NCI-H2081 (cell line): ENCODE measurements at places on chromosomes 12 and 14.

- no peak for DNase-seq
Measured at GRCh38 chr12:3725388-3726115, 27.4 kb downstream of the CRACR2A start.

- no peak for DNase-seq
Measured at GRCh38 chr12:21771311-21771710, 3.2 kb downstream of the KCNJ8 start.

GRCh38 chr12:60842181-60842580 is 1246.4 kb downstream of the SLC16A7 start:
- no peak for DNase-seq

- no peak for DNase-seq
Measured at GRCh38 chr14:59356312-59356711, 108.9 kb downstream of the GPR135 start.

- no peak for DNase-seq
Measured at GRCh38 chr12:45665941-45666340, 63.6 kb upstream of the ARID2 start.

DNA sequence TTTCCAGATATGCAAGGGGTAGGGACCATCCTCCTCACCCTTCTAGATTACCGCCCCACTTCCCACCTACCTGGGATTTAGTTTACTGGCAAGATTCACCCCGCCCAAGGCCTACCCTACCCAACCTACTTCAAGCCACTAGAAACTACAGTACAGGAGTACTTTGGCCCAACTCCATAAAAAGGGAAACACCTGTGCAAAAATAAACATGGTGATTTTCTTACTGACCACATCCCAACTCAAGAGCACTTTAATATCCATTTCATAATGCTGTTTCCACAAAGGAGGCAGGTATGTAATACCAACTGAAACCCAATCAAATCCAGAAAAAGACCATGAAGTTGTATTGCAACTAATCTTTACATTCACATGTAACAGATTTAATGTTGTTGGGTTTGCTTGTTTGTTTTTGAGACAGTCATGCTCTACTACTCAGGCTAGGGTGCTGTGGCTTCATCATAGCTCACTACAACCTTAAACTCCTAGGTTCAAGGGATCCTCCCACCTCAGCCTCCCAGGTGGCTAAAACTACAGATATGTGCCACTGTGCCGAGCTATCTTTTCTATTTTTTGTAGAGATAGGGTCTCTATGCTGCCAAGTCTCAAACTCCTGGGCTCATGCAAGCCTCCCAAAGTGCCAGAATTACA is 41.7 kb upstream of the RAP1B start:
- DNase-seq, result no peak

- DNase-seq, result no peak
Measured at GRCh38 chr12:13777374-13777773, 204.0 kb downstream of the GRIN2B start.

DNA sequence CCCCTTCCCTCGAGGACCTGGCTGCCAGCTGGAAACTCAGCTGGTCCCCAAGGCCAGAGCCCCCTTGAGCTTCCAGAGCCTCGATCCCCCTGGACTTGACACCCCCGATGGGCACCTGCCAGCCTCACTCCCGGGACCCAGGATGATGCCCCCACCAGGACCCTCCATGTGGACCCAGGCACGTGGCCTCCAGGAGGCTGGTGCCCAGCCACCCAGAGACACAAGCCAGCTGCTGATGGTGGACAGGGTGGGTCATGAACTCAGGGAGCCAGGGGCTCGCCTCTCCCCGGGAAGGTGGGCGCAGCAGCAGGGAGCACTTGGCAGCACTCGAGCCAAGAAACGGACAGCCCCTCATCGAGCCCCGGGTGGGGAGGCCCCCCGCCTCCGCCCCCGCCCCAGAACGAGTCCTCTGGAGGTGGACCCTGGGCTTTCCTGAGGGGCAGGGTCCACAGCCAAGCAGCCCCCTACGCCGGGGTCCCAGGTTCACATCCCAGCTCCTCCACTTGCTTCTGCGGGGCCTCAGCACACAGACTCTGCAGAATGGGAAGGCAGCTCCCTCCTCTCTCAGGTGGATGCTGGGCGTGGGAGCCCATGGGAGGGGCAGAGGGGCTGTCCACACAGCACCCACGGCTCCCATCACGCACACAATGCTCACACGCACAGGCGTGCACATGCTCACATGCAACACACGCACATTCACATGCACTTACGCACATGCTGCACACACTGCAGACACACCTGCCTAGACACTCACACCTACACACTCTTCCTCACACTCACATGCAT is 12.1 kb downstream of the C14orf180 start:
- DNase-seq, result no peak

DNA sequence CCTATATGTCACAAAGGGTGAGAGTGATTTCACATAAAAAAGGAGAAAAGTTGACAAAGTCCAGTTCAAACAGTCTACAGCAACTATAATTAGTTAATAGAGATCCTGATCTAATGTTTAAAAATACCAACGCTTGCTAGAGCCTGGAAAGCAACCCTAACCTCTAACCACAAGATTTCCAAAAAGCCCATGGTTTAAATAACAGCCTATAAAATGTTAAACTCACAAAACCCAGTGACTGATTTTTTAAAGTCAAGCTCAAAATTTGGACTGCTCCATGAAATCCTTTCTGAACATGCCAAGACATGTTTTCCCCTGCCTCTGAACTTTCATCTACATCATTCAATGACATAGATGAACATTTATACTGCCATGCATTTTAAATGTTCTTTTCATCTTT is 81.6 kb downstream of the PLEKHG7 start:
- no peak for DNase-seq

DNA sequence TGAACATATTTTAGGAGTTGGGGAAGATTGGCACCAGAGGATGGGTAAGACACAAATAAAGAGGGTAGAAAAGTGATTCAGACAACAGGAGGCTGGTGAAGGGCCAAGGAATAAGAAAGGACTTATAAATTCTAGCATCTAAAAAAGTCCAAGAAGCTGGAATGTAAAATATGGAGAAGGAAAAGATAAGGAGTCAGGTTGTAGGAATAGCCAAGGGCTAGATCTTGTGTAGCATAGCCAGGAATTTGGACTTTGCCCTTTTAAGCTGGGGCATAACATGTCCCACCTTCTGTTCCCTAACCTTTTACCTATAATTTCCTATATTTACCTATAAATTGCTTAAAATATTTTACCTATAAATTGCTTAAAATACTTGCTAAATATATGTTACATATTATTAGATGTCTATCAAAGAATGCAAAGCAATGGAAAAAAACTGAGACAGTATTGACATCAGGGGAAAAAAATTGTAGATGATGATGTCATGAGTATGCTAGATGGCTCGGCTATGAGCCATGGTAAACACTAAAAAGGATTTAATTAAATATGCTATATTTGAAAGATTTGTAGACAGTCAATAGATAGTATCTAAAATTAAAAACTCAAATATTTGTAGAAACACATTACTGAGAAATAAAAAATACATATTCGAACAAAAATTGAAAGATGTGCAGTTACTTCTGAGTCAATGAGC is 99.7 kb upstream of the PLEKHG7 start:
- DNase-seq, result no peak

DNA sequence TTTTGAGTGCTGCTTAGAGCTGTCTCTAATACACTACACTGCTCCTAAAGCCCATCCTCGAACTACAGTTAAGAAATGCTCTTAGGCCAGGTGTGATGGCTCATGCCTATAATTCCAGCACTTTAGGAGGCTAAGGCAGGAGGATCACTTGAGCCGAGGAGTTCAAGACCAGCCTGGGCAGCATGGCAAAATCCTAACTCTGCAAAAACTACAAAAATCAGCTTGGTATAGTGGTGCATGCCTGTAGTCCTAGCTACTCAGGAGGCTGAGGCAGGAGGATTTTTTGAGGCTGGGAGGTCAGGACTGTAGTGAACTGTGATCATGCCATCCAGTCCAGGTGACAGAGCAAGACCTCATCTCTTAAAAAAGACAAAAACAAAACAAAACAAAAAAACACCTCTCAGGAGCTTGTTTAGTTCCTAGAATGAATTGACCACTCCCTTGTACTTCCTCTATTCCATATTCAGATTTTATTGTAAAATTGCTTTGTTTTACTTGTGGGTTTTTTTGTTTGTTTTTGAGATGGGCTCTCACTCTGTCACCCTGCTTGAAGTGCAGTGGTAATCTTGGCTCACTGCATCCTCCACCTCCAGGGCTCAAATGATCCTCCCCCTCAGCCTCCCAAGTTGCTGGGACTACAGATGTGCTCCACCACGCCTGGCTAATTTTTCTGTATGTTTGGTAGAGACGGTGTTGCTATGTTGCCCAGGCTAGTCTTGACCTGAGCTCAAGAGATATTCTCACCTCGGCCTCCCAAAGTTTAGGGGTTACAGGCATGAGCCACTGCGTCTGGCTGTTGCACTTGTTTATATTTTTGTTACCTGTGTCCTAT is 13.6 kb downstream of the MDM2 start:
- DNase-seq, result no peak

DNA sequence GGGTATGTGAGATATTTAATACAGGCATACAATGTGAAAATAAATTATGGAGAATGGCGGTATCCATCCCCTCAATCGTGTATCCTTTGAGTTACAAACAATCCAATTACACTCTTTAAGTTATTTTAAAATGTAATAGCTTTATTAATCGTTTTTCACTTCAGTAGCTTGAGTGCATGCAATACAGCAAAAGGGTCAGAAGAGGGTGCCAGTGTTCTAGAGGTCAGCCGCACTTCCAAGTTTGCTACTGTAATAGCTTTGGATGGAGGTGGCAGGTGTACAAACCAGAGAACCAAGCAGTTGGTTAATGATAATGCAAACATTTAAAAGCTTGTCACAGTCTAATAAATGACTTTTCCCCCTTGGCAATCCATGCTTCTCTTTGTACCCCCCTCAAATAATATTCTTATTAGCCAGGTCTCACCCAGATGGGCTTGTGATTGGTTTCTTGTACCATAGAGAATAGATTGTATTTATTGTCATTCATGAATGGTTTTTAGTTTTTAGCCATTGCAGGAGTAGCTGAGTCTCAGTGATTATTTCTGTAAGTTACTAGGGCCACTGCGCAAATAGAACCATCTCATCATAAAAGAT is 127.0 kb downstream of the ERC1 start:
- DNase-seq, result peak; percentile 87

GRCh38 chr14:96016501-96017160 is 22.5 kb upstream of the C14orf132 start:
- peak; percentile 79 for DNase-seq

DNA sequence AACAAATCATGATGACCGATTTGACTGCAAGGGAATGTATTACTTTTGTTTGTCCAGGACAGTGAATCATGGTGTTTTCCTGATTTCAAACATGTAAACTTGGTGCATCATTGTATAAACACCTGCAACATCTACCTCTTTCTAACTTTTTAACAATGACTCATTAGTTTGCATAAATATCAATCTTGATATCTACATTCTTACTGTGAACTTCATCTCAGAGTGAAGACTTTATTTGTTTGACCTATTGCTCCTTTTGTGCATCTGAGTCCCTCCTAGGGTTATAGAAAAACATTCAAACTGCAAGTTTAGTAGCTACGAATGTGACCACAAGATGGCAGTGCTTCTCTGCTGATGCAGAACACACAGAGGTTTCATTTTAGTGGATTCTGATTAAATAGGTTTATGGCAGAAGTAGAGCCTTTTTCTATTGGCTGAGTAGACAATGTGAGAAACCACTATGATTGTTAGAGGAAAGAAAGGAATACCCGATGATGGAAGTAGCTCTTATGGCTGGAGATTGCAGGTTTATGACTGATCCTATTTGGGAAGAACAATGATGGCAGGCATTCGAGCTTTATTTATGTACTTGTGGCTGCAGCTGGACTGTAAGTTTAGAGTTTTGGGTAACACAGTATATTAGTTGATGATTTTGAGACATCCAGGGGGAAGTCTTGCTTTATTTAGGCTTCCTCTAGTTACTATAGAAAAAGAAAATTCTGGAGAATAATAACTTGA is 244.2 kb upstream of the OR4E1 start:
- DNase-seq, result peak; percentile 34

GRCh38 chr12:3076730-3077571 is at the start of gene TSPAN9:
Gene TSPAN9 (plus strand): TSS chr12:3077379. CDS start chr12:3201194, 123,815 bp downstream.
- peak; percentile 65 for DNase-seq

DNA sequence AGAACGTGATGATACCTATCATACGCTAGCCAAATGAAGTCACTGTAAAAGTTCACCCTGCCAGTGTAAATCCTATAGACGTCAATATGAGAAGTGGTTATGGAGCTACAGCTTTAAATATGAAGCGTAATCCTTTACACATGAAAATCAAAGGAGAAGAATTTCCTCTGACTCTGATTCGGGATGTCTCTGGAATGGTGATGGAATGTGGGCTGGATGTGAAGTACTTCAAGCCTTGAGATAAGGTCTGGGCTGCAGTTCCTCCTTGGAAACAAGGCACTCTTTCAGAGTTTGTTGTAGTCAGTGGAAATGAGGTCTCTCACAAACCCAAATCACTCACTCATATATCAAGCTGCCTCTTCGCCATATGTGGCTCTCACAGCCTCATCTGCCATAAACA is 53.1 kb upstream of the NAP1L1 start:
- DNase-seq, result no peak

DNA sequence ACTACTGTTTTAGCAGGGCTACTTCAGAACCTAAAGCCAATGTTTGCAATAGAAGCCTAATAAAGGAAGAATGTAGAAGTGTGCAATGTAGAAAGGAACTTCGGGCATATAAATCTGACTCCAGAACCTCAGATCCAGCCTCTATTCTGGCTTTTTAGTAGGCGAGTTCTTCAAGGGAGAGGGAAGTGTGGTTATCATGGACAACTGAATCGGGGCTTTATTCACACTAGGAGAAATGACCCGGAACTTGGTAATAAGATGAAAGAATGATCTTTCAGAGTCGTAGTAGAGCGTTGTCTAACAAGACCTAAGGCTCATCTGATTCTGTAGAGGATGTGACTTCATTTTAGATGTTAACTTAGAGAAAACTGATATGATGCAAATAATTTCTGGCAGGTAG is 72.9 kb downstream of the CRADD start:
- DNase-seq, result no peak

DNA sequence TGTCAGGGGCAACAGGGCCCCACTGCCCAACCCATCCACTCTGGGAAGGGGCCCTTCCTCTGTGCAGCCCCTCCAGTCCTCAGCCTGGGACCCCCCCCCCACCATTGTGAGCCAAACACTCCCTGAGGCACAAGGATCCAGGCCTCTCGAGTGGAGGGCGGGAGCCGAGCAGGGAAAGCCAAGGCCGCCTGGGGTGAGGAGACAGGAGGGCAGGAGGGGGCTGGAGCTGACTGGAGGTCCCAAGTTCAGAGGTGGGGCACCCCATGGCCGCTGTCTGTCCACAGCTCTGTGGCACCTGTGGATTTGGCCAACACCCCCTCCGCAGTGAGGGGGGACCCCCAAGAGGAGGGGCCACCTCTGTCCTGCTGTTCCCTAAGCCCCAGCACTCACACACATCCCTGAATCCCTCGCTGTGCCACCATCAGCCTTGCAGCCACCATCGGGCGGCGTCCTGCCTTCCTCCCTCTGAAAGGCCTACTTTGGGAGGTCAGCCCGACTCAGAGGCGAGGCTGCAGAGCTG is 25.4 kb upstream of the C14orf180 start:
- DNase-seq, result no peak

- no peak for DNase-seq
Measured at GRCh38 chr14:22070119-22070982, 396.7 kb upstream of the OR4E1 start.
